Effector CD8-positive, alpha-beta T cell (primary cell): ENCODE measurements at places on chromosomes 7 and 10.
A peak's percentile ranks its signal among the peaks of the same experiment; 100 is the strongest.

DNA sequence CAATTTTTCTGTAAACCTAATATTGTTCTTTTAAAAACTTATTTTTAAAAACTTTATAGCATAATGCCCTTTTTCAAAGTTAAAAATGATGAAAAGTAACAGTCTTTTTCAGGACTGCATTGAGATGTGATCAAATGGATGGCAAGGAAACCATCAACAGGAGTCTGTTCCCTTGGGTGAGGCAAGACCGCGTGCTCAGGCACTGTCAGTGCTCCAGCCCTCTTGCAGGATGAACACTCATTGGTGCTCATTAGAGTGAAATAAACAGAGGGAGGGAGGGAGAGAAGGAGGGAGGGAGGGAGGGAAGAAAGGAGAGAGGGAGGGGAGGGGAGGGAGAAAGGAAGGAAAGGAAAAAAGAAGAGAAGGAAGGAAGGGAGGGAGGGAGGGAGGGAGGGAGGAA, 145.7 kb upstream of the CHST15 start:
- no peak for DNase-seq

- DNase-seq, result peak; percentile 23
These were observed 43.2 kb downstream of the GPAM start for GRCh38 chr10:112140110-112140970.

DNA sequence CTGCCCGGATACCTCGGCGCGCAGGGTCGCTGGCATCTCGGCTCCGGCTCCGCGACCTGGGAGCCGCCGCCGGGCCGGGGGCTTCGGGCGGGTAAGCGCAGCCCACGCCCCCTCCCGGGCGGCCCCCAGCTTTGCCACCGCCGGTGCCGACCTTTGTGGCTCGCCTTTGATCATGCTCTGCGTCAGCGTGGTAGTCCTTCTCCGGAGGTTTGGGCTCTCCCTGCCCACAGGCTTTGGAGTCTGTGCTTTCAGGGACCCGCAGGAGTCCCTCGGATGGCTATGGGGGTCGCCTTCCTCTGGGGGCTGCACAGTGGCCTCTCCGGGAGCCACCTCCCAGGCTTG, 7.3 kb downstream of the ATP6V1F start:
- DNase-seq, result no peak

GRCh38 chr7:157751406-157751805, 414.6 kb downstream of the DNAJB6 start:
- no peak for DNase-seq

DNA sequence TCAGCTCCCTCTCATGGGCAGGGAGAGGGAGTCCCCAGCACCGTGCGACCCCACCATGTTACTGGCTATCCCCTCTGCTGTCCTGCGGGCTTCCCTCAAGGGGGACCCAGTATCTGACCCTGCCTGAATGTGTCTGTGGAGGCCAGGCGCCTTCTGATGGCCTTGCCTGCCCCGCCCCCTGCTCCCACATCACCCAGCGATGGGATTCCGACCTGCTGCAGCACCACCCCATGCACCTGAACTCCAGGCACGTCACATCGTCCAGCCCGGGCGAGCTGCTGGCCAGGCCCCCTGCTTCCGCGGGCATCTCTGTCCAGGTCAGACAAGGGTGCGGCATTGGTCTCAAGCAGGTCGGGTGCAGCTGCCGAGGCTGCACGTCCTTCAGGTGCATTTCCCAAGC, 19.0 kb downstream of the LRRC27 start:
- no peak for DNase-seq

GRCh38 chr10:116110736-116111135, 162.3 kb downstream of the GFRA1 start:
- DNase-seq, result no peak

DNA sequence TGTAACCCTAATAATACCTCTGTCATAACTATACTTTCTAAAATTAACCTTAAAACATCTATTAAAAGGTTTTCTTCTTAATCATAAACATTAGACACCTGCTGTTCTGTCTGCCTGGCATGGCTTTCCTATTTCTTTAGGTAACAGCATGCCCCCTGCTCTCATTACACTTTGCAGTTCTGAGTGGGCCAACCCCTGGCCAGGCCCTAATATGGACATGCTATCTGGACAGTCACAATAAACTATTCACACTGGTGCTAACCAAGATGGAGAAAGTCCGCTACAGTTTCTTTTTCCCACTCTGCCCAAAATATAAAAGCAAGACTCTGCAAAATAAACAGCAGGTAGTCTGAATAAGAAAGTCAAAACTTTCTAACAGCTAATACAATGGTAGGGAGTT, 84.0 kb downstream of the ELAPOR2 start:
- DNase-seq, result no peak

DNA sequence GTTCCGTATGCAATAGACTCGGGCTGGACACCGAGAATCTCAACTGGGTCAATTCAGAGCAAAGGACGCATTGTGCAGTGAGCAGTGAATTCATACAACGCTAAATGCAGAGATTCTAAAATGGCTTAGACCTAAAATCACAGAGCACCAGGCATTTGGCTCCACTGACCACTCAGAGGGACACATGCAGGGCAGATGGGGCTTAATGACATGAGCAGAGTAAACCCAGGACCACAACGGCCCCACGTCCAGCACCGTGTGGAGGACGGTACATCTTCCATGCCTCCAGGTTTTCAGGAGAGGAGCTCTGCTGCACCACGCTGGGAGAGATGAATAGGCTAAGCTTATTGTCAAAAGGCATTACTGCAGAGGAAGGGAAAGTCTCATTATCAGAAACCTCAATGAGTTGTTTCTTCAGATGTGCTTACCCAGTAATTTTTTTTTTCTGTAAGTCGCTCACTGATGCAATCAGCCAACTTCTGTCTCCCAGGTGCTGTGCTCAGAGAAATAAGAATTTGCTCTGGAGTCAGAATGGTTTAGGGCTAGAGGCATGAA, 555.0 kb downstream of the PTPRN2 start:
- no peak for DNase-seq

- DNase-seq, result no peak
These were observed 28.2 kb downstream of the SKIDA1 start for GRCh38 chr10:21497177-21497807.

DNA sequence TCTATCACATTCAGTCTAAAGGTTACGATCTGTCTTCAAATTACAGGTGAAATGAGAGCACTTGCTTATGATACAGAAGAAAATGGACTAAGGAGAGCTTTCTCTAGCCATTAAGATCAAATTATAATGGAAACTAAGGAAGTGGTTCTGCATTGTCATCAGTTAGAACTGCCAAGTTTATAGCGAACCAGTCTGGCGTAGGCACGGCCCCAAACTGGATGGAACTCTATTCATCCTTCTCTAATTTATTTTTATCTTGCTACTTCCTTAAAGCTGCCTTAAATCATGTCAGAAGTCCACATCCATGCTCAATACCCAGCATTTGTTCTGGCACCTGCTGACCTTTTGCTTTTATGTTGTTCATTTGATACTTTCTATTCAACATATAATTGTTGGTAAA, 63.7 kb upstream of the APBB1IP start:
- DNase-seq, result no peak

- no peak for DNase-seq
These were observed 22.2 kb downstream of the SLC25A28 start for GRCh38 chr10:99598011-99598410.

- no peak for DNase-seq
These were observed 445.0 kb downstream of the PARD3 start for GRCh38 chr10:34370126-34370525.

- no peak for DNase-seq
These were observed 449.5 kb downstream of the GRID1 start for GRCh38 chr10:85916994-85917573.

- no peak for DNase-seq
These were observed 40.0 kb upstream of the INSIG1 start for GRCh38 chr7:155257482-155258225.

- DNase-seq, result no peak
These were observed 602.0 kb downstream of the PTPRN2 start for GRCh38 chr7:157985636-157986035.

GRCh38 chr10:61989995-61990760, 88.7 kb downstream of the ARID5B start:
- no peak for DNase-seq

DNA sequence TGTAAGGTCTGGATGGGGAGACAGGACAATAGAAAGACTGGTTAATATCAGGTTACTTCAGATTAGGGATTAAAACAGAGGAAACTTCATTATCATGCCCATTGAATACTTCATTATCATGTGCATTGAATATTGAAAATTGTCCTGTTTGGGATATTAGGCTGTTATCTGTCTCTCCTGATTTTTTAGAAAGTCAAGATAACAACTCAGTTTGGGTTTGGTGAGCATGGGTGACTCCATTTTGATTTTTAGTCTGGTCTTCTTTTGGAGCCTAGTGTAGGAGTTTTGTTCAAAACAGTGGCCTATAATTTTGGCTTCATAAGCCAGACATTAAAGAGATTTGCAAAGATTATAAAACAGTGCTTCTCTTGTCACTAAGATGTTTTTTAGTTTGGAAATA, 95.5 kb downstream of the ADK start:
- no peak for DNase-seq

GRCh38 chr10:124648738-124649137, 95.4 kb downstream of the FAM53B start:
- no peak for DNase-seq

DNA sequence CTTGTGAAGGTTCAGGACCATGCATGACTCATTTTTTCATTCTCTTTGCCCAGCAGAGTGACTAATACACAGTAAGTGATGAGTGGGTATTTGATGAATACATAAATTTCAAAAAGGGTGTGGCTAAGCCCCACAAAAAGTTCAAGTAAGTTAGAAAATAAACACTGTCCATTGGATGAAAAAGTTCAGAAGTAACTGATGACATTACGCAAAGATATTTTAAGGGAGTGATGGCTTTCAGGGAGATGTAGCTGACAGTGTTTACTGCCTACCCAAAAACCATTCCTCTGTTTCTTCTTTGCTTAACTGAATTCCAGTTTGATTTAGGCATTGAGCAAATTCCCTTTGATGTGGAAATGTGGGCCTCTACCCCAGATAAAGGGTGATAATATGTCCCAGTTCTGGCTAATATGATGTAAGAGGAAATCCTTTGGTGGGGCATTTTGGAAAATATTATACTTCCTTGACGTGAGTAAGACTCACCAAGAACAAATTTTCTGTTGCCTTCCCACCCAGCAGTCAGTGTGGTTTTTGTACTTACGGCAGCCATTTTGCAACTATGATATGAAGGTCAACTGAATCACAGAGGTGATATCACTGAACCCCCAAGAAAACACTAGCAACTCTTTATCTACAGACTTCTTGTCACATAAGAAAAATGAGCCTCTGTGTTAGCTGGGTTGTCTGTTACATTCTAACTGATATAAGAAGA, 29.0 kb upstream of the EBLN1 start:
- DNase-seq, result no peak

GRCh38 chr7:1004018-1004852, 21.3 kb downstream of the CYP2W1 start:
- no peak for DNase-seq

DNA sequence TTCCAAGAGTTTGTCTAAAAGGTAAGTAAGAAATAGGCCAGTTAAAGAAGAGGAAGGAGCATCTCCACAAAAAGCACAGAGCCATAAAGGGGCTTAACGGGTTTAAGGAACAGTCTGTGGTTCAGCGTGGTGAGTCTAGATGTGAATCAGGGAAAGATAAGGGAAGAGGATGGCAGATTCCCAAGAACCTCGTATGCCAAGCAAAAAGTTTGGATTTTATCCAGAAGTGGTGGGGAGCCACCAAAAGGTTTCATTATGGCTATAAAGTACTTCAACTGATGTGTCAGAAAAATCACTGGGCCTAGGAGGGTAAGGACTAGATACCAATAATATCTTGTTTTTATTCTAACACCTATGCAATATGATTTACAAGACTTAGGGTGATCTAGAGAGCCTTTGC, 161.9 kb upstream of the PTER start:
- no peak for DNase-seq

GRCh38 chr10:48944171-48944570, 4.5 kb upstream of the LRRC18 start:
- DNase-seq, result no peak

DNA sequence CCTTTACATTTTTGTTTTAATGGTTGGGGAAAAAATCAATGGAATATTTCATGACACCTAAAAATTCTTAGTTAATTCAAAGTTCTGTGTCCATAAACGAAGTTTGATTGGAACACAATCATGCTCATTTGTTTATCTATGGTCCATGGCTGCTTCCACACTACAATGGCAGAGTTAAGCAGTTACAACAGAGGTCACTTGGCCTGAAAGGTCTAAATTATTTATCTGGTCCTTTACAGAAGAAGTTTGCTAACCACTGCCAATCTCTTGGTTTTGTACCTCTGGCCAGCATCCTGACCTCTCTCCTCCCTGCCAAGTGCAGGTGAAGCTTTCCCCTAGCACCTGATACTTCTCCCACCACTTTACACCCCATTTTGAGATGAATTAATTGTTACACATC, 61.5 kb downstream of the SRPK2 start:
- no peak for DNase-seq

GRCh38 chr10:12795315-12796110, 206.0 kb downstream of the CCDC3 start:
- no peak for DNase-seq

DNA sequence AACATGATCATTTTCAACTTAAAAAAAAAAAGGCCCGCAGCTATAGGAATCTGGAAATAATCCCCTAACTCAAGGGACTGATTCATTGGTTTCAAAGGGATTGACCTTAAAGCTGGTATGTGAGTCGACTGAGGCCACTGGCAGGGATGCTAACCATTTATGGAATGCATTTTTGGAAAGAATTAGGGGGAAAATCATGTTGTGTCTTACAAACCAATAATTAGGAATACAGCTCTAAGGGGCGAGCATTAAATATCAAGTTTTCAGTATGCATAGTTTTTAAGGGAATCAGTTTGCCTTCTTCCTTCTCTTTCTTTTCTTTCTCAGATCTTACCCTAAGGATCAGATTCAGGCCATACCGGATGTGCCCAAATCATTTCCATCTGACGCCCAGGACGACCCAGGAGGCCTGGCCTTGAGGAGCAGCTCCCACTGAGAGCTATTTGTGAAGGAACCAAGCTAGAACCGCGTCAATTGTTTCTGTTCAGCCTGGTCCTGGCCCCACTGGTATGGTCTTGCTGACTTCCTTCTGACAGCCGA, 48.7 kb downstream of the BPGM start:
- no peak for DNase-seq

- no peak for DNase-seq
These were observed 81.4 kb downstream of the ORC5 start for GRCh38 chr7:104126411-104126841.

- DNase-seq, result no peak
These were observed 12.8 kb downstream of the ANXA11 start for GRCh38 chr10:80192553-80192952.

DNA sequence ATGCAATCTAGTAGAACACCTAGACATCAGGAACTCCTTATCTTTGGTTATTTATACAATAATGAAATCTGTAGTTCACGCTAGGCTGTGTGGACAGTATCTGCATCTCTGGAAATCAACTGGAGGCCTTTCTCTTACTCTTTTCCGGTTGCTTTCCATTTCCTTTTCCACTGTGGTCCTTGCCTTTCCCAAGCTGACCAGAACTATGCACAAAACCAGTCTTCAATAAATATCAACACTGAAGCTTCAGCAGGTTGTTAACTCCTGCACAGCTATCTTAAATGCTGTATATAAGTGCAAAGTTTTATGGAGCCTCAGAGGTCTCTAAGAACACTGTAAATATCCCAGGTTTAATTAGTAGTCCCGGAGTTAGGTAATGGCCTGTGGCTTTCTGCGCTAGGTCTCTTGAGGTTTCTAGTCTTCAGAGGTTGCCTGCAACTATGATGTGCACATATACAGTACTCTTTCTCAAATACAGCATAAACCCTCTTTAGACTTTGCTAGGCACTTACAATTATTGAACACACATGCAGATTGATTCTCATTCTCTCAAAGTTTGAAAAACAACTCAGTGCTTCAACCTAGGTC, 2.4 kb downstream of the KLLN start:
- no peak for DNase-seq

- DNase-seq, result no peak
These were observed 1.6 kb downstream of the GPR22 start for GRCh38 chr7:107471292-107472070.
